ENCODE measurements at places on chromosomes 5 and 9.
A peak's percentile ranks its signal among the peaks of the same experiment; 100 is the strongest.

GRCh38 chr9:591292-591691 lies 250.2 kb upstream of the DMRT1 start:
- no peak for DNase-seq

GRCh38 chr5:95781101-95781583 lies 41.4 kb downstream of the GLRX start:
- DNase-seq, result peak; percentile 71

DNA sequence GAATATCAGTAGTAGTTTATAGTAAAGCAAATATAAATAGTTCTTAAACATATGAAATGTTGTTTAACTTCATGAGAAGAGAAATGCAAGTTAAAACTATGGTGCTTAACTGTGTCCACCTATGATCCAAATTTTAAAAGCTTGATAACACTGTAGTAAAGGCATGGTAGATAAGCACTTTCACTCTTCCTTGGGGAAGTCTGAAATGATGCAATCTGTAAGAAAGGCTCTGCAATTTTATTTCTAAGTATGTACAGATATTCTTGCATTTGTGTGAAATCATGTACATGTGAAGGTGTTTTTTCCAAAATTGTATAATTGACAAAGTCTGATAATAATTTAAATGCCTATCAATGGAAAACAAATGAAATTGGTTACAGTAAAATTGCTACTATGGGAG lies 66.9 kb downstream of the SYK start:
- DNase-seq, result no peak

DNA sequence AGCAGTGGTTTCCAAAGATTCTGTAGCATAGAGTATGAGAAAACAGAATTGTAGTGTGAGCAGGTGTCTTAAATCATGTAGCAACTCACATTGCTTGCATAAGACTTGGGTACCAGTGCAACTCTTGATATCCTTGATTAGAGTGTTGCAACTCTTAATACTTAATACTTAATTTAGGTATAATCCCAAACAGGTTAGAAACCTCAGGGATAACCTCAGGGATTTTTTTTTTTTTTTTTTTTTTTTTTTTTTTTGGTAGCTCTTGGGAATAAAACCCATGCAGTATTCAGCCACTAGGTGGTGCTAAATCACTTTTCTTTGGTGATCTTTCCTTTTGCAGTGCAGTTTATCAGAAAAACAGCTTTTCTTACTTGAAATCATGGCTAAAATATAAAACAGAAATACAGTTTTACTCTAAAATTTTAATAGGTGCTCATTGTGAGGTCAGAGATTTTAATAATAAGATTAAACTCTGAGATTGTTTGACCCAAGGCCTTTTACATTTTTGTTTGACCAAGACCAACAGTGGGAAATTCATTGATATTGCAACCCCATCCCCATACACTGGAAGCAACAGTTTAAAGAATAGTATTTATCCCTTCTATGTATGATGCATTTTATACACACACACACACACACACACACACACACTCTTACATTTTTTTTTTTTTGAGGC lies 55.3 kb downstream of the ERAP1 start:
- DNase-seq, result peak; percentile 22

DNA sequence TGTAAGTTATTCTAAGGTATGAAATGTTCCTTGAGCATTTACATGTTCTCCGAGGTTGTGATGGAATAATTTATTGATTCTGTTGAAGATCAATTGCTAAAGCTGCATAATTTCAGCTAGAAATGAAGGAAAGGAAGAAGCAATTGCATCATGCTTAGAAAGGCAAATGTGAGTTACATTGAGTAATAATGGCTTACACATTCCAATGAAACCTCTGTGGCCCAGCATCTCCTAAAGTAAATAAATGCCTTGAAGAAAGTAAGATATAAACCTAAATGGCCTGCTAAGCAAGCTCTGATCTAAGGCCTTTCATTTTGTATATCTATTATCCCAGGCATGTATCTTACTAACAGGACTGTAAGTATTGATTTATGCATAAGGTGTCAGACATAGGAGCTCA lies 677.3 kb upstream of the RGMB start:
- no peak for DNase-seq
